Smooth muscle cell of the brain vasculature (primary cell): ENCODE measurements at places on chromosomes 5 and 9.

DNA sequence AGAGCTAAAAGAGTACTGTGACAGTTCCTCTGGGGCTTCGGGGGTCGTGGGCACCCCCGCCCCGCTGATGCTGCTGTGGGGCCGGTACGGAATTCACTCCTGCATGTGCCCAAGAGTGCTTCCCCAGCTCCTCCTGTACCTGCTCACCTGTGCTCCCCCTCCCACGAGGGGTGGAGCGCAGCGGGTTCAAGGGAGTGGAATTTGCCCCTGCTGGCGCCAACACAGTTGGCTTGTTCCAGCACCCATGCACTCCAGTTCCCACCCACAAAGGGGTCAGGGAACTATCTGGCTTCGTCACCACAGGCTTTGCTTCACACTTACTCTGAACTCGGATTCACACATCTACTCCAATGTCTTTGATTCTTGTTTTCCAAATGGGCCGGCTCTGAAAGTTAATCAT is 1086.9 kb upstream of the CDH6 start:
- DNase-seq = no peak

DNA sequence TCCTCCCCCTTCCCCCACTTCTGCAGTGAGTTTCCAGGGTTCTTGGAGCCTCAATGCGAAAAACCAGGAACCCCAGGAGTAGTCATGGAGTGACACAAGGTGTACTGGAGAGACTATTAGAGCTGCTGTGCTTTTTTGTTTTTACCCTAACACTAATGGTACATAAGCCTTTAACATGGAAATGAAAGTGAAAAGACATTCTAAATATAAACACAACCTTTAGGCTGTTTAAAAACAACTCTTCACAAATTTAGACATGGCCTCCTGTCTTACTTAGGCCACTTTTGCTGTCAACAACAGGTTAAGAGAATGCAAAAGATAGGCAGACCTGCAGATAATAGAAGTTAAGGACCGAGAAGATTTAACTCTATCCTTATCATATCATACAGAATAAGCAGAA is 232.2 kb downstream of the DENND1A start:
- no peak for DNase-seq

DNA sequence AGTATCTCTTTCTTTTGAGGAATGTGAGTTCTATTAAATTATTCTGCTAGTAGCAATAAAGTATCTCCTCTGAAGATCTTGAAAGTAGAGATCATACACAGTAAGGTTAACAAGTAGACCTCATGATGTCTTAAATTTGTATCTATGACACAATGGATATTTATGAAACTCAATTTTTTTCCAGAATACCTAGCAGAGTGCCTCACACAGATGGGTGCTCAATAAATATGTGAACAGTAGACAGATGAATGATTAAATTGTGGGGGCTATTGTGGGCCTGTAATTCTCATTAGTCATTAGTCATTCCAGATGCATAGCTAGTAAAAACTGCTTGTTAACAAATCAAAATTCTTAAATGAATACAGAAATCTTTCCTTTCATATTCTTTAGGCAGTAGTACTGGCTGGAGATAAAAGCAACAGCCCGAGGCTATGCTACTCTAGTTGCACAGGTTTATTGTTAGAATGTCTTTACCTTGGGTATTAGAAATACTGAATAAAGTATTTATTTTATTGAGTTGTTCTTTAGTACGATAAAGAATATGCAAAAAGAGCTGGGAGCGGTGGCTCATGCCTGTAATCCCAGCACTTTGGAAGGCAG is 22.0 kb downstream of the CHD1 start:
- no peak for DNase-seq

- DNase-seq = no peak
These were observed 24.5 kb upstream of the DPYSL3 start for GRCh38 chr5:147534172-147534951.

DNA sequence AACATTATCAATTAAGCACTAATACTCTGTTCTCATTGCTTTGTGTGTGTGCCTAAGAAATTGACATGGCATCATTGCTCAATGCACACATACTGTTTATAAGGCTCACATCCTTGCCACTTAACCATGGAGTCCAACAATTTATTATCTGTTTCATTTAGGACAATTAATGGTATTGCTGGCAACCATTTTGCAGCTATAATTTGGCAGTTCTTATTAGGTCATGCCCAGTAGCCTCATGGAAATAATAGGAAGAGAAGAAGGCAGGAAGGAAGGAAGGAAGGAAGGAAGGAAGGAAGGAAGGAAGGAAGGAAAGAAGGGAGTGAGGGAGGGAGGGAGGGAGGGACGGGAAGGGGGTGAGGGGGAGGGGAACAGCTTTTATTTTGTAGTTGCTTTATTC is 285.5 kb upstream of the SLC24A2 start:
- DNase-seq = no peak

GRCh38 chr5:107878661-107879060 is 207.9 kb upstream of the EFNA5 start:
- DNase-seq = no peak

DNA sequence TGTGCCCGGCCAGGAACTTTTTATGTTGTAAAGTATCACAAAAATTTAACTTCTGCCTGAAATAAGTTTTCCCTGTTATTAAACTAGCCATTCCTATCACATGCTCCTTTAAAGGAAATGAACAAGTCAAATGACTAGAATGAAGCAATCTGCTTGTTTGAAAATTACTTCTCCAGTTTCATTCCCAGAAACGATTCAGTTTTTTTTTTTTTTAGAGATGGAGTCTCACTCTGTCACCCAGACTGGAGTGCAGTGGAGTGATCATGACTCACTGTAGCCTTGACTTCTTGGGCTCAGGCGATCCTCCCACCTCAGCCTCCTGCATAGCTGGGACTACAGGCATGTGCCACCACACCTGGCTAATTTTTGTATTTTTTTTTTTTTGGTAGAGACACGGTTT is 13.3 kb upstream of the GNG10 start:
- no peak for DNase-seq

- DNase-seq = no peak
These were observed 63.7 kb downstream of the DENND4C start for GRCh38 chr9:19294219-19294618.

- DNase-seq = no peak
These were observed 56.6 kb upstream of the EGFL7 start for GRCh38 chr9:136605988-136606660.

DNA sequence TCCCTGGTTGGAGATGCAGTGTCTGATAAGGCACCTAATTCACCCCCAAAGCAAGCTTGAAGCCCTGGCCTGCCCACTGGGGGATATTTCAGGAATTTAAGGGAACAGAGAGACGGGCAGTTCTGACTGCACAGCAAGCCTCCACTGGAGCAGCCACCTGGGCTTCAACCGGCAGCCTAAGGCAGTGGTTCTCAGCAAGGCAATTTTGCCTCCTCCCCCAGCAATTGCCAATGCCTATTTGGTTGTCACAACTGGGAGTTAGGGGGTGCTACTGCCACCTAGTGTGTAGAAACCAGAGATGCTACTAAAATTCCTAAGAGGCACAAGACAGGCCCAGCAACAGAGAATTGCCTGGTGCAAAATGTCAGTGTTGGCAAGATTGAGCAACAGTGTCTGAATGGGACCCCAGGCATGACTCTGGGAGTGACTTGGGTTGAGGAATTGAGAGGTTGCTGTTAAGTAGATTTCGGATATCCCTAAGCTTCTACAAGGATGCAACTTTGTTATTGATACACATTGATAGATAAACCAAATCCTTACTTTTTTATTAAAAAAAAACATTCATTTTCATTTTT is 58.7 kb upstream of the CTSL start:
- DNase-seq = no peak

DNA sequence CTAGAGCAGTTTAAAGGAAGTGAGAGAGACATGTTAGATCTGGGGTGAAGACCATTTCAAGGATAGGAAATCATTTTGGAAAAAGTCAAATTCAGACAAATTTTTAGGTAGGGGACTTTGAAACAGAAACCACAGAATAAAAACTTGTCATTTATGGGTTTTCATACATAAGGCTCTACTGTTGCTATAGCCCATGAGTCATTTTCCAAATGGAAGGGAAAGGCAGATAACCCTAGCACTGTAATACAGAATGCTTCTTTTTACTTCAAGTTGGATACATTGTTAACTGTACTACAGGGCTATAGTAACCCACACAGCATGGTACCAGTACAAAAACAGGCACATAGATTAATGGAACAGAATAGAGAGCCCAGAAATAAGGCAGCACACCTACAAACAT is 455.4 kb downstream of the EBF1 start:
- no peak for DNase-seq

DNA sequence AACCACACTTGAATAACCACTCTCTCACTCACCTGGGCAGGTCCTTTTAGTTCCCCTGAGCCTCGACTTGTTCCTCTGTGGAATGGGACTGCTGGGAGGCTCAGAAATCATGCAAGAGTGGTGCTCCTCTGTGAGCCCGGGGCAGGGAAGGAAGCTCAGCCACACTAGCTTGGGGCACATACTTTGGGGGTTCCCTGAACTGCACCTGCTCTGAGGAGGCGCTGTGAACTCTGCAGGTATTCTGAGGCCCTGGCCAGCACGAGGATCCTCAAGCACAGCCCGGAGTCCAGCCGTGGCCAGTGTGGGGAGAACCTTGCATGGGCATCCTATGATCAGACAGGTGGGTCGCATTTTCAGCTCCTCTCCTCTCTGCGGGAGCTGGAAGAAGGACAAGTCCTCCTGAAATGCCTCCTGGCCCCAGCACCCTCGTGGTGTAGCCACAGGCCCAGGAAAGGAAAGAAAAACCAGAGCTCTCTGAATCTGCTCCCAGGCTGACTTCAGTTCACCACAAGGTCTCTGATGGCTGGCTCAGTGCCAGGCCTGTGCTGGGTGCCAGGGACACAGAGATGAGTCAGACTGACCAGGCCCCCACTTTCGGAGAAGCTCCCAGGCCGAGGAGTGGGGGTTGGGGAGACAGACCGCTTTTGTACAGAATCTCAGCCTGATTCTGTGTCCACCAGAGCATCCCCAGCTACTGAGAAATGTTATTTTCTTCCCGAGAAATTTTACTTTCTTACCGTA is 11.9 kb downstream of the GLIPR2 start:
- DNase-seq = peak; percentile 98

- no peak for DNase-seq
These were observed 118.0 kb upstream of the PANK3 start for GRCh38 chr5:168697034-168697720.

DNA sequence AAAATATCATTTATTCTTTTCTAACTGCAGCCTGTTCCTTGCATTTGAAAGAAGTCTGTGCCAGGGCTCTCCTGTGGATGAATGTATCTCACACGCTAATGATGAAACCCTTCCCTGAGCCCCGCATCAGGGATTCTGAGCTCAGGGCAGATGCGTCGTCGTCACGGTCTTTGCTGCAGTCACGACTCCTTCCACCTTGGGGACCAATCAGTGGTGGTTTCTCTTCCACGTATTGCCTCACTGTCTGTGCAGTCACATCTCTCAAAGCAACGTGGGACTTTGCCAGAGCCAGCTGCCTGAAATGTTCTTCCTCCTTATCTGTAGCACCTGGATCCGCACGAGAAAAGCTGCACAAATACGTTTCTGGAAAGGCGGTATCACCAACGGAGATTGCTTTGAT is 13.9 kb upstream of the UBE2QL1 start:
- DNase-seq = no peak

- DNase-seq = no peak
These were observed 131.4 kb upstream of the FAM120A start for GRCh38 chr9:93319992-93320500.

- DNase-seq = no peak
These were observed 116.0 kb downstream of the CRB2 start for GRCh38 chr9:123471843-123472570.

DNA sequence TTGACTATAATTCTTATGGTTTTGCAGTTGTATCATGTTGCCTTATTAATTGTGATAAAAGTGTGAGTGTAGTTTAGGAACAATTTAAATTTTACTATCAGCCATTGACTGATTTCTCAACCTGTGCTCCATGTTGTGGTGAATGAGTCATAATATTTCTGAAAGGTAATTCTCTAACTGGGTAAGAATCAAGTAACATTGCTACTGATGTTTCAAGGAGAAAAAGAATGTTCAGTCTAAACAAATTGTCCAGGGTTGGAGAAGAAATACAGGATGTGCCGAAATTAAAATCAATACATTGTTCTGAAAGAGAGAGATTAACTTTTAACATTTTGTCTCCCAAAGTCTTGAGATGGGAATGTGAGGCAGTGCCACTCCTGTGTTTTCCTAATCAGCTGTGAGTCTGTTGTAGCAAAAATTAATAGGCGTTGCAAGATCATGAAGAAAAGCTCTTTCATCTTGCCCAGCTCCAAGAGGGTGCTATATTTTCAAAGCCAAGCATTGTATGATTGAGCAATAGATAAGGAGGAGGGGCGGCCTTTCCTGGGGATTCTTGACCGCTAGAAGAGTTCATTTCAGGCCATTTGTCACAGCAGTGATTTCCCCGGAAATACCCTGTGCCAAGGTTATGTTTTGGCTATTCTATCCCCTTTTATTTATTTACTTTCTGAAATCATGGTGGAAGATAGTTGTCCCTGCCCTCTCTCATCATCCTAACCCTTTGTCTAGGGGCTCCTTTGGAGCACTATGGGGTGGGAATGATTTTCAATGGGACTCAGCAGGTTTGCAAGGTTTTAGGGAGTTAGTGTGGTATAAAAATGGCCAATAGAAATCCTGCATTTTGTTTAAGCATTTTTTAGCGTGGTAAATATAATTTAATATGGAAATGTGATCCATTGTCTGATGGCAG is 151.6 kb downstream of the FOCAD start:
- DNase-seq = no peak

DNA sequence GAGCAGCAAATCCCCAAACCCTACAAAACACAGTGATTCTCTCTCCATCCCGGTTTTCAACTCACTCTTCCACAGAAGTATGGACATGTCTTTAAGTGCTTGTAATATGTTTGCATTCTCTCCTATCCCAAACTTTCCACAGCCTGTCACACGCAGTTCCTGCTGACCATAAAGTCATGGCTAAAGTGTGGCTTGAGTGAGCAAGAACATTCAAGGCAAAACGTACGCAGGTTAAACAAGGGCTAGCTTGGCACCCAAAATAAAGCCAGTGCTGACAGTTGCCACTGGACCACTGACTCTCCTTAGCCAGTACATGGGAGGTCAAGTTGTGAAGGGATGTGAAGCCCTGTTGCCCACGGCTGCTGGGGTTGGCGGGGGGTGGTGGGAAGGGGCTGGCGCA is 211.1 kb upstream of the IRX1 start:
- no peak for DNase-seq

DNA sequence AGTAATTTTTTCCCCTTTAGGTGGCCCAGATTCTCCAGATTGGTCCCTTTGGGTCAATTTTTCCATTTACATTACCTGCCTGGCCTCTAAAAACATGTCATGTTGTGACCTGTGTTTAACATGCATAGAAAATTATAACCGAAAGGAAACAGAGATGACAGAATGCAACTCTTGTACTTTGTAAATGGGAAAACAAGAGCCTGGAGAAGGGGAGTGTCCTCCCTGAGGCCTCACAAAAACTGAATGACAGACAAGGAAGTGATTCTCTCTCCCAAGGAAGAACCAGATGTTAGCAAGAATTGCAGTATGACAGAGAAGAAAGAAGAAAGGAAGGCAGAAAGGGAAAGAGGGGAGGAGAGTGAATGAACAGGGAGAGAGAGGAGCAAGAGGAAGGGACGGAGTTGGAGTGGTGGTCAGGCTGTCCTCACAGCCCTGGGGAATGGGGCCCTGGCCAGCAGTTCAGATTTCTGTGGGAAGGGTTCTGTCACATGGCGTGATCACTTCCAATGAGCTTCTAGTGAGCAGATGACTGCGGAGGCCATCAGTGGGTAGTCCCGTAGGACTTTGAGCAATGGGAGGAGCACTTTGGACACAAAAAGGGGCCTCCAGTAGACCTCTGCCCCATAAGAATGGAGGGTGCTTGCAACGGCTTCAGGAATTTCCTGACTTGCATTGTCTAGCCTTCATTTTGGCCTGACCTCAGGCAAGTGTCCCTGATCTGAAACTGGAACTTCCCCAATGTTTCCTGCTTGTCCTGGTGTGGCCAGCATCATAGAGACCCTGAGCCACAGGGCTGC is 31.6 kb downstream of the ABLIM3 start:
- no peak for DNase-seq
